ENCODE measurements at places on chromosomes 2 and 18.

GRCh38 chr2:109591206-109591605 is 22.6 kb downstream of the SEPTIN10 start:
- no peak for DNase-seq

- no peak for DNase-seq
Observed at GRCh38 chr2:109659396-109660045, 45.4 kb downstream of the SOWAHC start.

DNA sequence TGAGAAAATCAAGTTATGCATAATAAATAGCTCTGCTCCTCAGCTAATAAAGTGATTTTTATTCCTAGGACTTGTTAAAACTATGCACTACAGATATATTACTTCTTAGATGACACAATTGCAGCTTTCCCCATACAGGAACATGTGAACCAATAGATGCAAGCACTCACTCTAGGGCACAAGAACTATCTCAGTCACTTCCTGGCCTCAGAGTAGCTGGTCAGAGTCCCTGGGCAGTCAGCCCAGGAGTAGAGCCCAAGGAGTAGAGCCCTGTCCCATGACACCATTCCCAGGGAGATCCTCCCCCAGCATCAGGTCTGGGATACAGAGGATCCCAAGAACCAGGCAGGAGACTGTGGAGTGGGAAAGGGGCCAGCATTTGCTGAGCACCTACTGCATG is 2.7 kb downstream of the TNS1 start:
- DNase-seq, result peak; percentile 87

- no peak for DNase-seq
Observed at GRCh38 chr2:3325458-3326181, 52.0 kb downstream of the EIPR1 start.

DNA sequence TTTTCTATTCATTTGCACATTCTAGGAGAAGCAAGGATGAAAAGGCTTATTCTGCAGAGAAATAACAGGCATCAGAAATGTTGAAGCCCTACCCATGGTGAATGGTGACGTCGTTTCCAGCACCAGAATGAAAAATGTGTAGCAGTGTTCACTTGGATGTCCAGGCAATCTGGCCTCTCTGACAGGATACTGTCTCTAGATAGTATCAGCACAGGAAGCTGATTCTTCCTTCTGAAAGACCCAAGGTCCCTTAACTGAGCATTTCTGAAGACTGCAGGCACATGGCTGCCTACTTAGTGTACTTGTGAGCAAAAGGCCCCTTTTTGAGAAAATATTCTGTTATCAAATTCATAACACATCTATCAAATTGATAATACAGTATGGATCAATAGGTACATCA is 234.1 kb downstream of the XIRP2 start:
- no peak for DNase-seq

GRCh38 chr2:35932276-35932963 is 423.2 kb upstream of the CRIM1 start:
- no peak for DNase-seq

DNA sequence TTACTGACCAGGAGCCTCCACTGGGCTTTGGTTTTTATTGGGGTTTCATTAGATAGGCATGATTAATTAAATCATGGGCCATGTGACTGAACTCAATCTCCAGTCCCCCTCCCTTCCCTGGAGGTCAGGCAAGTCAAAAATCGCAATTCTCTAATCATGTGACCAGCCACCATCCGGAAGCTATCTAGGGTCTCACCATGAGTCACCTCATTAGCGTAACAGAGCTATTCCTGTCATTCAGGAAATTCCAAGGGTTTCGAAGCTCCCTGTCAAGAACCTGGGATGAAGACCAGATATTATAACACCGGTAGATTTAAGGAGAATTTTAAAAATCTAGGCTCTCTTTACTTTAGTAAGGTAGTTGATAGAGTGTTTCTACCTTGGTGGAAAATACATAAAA is 180.3 kb upstream of the TCF4 start:
- no peak for DNase-seq

GRCh38 chr18:3440341-3440740 is 9.6 kb upstream of the TGIF1 start:
- DNase-seq, result no peak

DNA sequence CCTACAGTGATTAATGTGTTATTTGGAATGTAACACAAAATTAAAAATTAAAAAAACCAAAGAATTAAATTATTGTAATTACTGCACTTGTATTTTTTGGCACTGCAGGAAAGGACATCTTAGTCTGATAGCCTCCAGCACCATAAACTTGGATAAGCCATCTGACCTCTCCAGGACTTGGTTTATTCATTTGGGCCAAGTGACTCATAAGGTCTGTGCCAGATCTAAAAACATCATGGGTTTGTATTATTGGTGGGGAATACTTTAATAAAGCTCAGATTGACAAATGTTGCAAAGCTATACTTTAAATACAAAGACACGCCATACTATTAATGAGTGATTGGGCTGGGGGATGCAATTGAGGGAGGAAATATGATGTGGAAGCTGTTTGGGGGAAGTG is 225.2 kb downstream of the ZNF521 start:
- no peak for DNase-seq

GRCh38 chr18:12836551-12836950 is 47.5 kb downstream of the PTPN2 start:
- no peak for DNase-seq

GRCh38 chr2:207182911-207183310 is 17.2 kb upstream of the KLF7 start:
- DNase-seq, result no peak

- DNase-seq, result no peak
Observed at GRCh38 chr18:59145055-59145454, 5.4 kb downstream of the SEC11C start.

DNA sequence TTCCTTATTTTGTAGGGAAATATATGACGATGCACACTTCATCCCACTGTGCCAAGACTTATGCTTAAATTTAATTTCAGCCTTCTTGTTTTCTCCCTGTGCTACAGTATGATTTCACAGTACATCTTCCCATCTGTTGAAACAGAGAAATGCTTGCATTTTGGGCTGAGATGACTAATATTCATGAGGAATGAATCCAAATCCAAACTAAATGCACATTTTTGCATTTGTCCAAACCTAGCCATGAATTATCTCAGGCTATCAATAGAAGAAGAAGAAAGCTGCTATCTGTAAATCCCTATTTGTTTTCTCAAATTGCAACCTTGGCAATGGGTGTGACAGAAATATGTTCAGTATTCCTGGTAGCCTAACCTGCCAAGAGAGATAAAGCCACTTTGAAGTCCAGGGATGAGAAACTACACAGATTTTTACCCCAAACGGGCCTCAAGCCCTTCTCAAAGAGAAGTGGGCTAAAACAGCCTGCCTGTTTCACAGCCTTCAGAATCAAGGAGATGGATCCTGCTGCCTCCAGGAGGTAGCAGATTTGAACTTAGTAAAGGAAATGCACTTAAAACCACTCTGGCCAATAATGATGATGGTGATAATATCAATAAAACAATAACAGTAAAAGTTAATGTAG is 306.9 kb upstream of the NT5C1B start:
- DNase-seq, result no peak

GRCh38 chr2:143356736-143357446 is 227.7 kb downstream of the ARHGAP15 start:
- no peak for DNase-seq

DNA sequence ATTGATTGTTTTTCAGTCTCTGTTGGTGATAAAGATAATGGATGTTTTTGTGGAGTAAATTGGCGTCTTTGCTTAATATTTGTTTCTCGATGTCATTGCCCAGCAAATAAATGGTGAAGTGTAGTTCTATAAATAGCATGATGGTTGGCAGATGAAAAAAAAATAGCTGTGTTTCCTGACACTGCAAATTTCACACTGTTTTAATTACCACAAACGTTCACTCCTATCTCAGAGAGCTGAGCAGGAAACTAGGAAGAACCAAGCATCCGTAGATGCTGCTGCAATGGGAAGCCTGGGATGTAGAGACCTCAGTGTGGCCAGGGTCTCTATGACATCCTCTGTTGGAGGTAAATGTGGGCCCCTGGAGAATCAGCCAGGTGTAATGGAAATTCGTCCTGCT is 183.2 kb downstream of the CYRIA start:
- DNase-seq, result no peak

GRCh38 chr2:145323512-145323911 is 803.6 kb upstream of the ZEB2 start:
- DNase-seq, result peak; percentile 11

DNA sequence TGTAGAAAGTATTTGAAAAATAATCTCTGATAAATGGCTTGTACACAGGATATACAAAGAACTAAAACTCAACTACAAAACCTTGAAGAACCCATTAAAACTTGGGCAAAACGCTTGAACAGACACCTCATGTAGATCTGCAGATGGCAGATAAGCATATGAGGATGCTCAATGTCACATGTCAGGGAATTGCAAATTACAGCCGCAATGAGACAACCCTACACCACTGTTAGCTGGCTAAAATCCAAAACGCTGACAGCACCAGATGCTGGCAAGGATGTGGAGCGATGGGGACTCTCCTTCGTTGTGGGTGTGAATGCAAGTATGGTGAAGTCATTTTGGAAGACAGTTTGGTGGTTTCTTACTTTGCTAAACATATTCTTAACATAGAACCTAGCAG is 53.7 kb downstream of the SNTG2 start:
- DNase-seq, result no peak

GRCh38 chr2:238875101-238875470 is 27.2 kb downstream of the TWIST2 start:
- no peak for DNase-seq

DNA sequence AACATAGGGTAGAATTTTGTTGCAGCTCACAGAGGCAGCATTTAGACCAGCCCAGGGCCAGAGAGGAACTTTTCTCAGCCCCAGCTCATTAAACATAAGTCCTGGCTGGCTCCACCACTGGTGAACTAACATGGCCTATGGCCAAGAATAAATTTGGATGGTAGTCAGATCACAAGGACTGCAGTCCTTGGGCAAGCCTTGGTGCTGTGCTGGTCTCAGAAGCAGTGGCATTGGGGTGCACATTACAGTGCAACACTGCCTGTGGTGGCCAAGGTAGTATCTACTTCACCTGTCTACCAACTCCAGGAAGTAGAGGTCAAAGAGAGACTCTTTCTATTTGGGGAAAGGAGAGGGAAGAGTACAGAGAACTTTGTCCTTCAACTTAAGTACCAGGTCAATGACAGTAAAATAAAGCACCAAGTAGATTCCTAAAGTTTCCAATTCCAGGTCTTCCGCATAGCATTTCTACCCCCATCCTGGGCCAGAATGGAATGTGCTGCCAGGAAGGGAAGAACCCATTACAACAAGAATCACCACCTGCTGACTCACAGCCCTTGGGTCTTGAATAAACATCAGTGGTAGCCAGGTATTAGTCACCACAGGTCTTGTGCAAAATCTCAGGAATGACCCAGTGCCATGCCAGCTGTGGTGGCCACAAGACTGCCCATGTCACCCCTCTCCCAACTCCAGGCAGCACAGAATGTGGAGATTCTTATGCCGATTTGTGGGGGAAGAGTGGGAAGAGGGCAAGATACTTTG is 155.4 kb upstream of the FSIP2 start:
- DNase-seq, result no peak

- no peak for DNase-seq
Observed at GRCh38 chr2:20976527-20976926, 67.3 kb downstream of the APOB start.
